ENCODE measurements at places on chromosomes 12 and 14.

DNA sequence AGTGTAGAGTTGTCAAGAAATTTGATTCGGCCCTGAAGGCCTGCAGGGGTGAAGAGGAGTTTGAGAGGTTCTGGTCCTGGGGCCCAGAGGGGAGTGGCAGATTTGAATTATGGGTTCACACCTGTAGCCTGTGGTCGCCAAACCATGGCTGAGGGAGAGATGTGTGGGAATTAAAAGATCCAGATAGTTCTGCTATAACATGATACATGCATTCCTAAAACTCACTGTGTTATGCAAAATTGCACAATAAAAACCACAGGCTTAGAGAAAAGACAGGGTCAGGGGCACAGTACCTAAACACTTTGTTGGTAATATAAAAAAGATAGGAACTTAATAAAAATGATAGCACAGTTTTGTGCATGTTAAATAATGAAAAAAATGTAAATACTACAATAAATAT, 106.2 kb downstream of the TMEM30B start:
- DNase-seq = no peak

DNA sequence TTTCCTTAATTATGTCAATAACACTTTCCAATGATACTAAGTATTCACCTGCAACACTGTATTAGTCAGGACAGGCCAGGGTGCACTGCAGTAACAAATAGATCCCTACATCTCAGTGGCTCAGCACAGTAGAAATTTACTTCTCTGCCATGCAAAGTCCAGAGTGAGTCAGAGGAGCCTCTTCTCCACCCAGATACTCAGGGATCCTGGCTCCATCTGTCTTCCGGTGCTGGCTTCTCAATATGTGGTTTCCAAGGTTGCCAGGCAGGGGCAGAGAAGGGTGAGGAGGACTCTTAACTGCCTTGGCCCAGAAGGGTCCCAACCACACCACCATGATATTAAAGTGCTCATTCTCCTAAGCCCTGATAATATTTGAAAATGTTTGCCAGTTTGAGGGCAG, 47.8 kb downstream of the ADGRD1 start:
- DNase-seq = no peak

- no peak for DNase-seq
These were observed 14.1 kb upstream of the TMEM119 start for GRCh38 chr12:108611884-108612415.

- no peak for DNase-seq
These were observed 457.6 kb downstream of the EGLN3 start for GRCh38 chr14:33493266-33493665.

DNA sequence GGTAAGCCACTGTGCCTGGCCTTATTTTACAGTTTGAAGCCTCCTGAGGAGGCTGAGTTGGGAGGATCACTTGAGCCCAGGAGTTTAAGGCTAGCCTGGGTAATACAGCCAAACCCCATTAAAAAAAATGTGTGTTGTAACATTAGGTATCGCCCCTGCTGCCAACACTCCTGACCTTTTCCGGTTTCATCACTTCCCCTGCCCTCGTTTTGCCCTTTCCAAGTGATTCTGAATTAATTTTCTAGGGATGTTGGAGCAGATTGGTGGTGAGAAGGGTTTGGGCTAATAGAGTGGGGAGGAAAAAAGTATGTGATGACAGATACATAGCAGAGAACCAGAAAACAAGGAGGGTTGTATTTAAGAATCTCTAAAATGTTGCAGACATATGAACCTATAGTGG, 25.6 kb upstream of the C12orf71 start:
- no peak for DNase-seq

- no peak for DNase-seq
These were observed 1052.8 kb upstream of the TMEM132C start for GRCh38 chr12:127214186-127214585.

DNA sequence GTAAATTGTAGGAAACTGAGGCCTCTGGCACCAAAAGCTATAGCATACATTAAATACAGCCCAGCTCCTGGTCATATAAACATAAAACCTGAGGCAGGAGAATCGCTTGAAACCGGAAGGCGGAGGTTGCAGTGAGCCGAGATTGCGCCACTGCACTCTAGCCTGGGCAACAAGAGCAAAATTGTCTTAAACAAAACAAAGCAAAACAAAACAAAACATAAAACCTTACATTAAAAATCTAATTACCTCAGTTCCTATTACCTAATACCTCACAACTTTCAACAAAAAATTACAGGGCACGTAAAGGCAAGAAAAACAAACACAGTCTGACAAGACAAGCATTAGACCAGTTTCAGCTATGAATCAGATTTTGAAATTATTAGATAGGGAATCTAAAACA, 36.7 kb downstream of the TMEM116 start:
- no peak for DNase-seq

GRCh38 chr14:84403585-84403984, 1126.4 kb upstream of the FLRT2 start:
- no peak for DNase-seq

DNA sequence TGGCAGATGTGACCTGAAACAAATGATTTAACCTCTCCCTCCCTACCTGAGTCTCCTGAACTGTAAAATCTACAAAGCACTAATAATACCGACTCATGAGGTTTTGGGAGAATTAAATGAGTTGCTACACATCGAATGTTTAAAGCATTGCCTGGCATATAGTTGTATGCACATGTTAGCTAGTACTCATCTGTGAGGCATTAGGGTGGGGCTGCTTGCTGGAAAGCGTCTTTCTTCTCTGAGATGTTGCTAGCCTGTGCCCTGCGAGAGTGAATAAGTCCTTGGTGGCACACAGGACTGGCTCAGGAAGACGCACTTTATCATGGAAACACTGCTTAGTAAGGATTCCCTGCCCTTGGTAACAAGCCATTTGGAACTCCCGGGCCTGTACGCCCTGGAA, 6.1 kb downstream of the RAPGEF3 start:
- no peak for DNase-seq

GRCh38 chr12:123861392-123861791, 99.3 kb downstream of the DNAH10 start:
- DNase-seq = no peak

- peak; percentile 34 for DNase-seq
These were observed 1.8 kb upstream of the BHLHE41 start for GRCh38 chr12:26126340-26127284.

DNA sequence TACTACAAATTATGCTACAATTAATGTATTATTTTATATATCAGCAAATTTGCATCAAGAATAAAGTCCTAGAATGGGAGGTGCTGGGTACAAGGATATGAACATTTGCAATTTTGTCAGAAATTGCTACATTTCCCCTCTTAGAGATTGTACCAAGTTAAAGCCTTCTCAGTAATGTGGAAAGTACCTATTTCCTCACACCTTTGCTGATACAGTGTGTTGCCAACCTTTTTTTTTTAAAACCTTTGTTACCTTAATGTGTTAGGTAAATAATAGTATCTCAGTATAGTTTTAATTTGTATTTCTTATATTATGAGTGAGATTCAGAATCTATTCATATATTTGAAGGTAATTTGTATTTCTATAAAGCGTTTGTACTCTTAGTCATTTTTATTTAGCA, 95.4 kb upstream of the HIF1A start:
- DNase-seq = no peak

GRCh38 chr12:96501133-96501761, 11.9 kb downstream of the CFAP54 start:
- peak; percentile 16 for DNase-seq

- DNase-seq = no peak
These were observed 15.1 kb downstream of the APPL2 start for GRCh38 chr12:105220929-105221290.

- peak; percentile 28 for DNase-seq
These were observed 13.0 kb upstream of the TPCN1 start for GRCh38 chr12:113208041-113208934.

GRCh38 chr12:79422060-79422812, 268.5 kb downstream of the PAWR start:
- DNase-seq = no peak

DNA sequence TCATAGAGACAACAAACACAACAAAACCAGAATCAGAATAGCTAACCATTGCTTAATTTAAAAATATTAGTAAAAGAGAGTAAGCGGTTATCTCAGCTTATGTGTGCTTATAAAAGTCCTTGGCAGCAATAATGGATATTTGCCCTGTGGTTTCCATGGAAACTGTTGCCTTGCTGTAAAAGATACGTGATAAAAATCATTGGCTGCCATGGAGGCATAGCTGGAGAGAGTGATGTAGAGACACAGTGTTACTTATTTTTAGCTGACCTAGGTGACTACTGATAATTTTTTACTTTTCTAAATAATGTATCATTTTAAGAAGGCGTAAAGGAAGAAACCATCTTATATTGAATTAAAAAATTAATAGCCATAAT, 92.9 kb downstream of the ERC1 start:
- no peak for DNase-seq

DNA sequence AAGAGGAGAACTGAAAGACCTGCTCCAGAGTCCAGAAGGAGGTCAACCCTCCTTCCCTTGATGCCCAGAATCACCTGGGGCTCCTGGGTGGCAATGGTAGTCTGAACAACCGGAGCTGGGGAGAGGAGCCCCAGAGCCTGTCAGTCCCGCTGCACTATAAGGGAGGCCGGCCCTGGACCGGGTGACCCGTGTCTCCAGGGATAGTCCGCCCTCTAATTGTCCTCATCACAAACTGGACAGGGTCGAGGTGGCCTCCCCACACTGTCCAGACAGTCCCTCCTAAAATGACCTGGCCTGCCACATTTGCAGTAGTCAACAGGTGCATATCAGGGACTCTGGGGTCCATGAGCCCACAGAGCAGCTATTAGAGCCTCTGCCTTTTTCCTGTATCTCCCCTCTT, 43.2 kb downstream of the HSD17B6 start:
- no peak for DNase-seq

DNA sequence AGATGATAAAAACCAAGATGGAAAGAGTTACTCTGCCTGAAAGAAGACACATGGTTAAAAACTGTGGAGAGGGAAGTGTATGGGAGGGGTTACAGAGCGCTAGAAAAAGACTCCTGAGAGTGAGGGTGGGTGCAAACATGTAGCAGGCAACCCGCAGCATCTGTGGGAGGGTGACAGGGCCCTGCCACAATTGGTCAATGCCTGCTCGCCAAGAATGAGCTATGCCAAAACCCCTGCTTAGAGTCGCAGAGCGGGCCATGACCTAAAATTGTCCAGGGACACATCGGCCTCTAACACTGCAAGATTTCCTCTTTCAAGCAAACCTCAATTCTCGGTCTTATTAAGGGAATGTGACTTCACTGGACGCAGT, 700 bp downstream of the PRKAG1 start:
- DNase-seq = no peak

DNA sequence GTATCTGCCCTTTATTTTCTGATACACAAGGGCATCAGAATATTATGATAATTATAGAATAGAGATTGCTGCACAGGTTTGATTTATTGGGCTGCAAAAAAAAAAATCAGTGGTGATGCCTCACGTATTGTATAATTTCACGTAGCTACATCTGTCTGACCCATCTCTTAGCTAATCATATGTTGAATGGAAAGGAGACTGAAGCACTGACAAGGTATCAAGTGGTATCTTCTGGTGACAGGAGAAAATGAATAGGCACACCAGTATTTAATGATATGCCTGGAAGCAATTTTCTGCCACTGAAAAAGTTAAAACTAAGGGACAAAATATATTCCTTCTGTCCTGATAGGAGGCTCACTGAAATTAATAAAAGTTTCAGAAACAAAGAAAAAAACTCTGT, 837.2 kb upstream of the FBXO33 start:
- no peak for DNase-seq

- DNase-seq = no peak
These were observed 325.1 kb downstream of the ALG10 start for GRCh38 chr12:34347367-34347766.

- no peak for DNase-seq
These were observed 3.6 kb downstream of the ISCU start for GRCh38 chr12:108565976-108566375.

GRCh38 chr12:105487963-105488362, 157.5 kb downstream of the C12orf75 start:
- DNase-seq = no peak

GRCh38 chr14:98858158-98858557, 413.8 kb downstream of the BCL11B start:
- no peak for DNase-seq

DNA sequence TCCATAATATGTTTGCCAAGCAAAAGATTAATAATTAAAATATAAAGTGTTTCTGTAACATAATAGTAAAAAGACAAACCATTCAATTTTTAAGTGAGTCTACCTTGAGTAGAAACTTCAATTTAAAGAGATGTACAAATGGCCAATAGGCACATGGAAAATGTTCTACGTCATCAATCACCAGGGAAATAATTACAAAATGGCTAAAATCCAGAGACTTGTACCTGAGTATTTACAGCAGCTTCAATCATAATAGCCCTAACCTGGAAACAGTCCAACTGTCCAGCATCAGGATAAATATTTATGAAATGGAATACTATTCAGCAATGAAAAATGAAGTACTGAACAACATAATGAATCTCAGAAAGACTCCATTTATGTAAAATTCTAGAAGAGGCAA, 95.5 kb upstream of the FAR2 start:
- DNase-seq = no peak

- no peak for DNase-seq
These were observed 5.9 kb downstream of the GPR84 start for GRCh38 chr12:54358191-54358944.

DNA sequence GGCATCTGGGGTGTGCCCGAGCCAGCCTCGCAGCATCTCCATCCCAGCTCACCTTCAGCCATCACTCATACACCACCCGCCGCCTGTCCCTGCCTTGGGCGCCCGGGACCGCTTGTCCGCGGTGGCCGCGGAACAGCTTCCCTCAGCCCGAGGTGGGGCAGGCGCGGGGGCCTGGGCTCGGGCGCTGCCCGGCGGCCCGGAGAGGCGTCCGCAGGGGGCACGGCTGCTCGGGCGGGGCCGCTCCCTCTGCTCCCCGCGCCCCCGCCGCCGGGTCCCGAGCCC, 430 bp downstream of the SLC41A2 start:
- DNase-seq = no peak

GRCh38 chr12:53346491-53346890, 10.3 kb upstream of the SP7 start:
- DNase-seq = no peak

- DNase-seq = no peak
These were observed 379.9 kb upstream of the DCN start for GRCh38 chr12:91562476-91562875.

- DNase-seq = no peak
These were observed 45.9 kb downstream of the PAX9 start for GRCh38 chr14:36707570-36707969.

DNA sequence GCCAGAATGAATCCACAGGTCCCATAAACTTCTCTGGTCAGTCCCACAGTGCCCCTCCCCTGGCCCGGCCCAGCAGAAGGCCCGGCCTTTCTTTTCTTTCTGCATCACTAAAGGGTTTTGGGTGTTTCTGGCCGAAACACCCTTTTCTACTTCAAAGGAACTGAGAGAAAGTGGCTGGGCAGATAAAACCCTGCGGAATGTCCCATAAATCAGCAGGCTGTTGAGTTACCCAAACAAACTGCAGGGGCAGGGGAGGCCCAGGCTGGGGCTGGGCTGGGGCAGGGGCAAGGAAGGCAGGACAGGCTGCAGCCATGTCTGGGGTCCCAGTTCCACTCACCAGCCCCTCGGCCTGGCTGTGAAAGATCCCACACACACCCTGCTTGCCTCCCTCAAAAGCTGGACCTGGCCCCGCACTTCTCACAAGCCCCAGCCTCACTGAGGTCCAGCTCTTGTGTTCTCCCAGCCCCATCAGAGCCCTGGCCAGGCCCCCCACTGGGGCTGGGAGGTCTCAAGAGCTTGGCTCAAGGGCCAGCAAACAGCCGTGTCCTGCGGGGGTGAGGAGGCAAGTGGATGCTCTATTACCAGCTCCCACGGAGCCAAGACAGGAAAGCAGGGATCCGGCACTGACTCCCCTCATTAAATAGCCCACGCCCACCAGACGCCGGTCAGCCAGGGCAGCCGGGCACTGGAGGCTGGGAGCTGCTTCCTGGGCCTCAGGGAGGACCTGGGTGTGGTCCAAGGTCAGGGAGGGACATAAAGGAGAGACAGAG, 41.9 kb downstream of the CCNK start:
- no peak for DNase-seq

Measured in esophagus squamous epithelium (tissue), 5 donors.